ENCODE measurements at places on chromosomes 4 and X.

DNA sequence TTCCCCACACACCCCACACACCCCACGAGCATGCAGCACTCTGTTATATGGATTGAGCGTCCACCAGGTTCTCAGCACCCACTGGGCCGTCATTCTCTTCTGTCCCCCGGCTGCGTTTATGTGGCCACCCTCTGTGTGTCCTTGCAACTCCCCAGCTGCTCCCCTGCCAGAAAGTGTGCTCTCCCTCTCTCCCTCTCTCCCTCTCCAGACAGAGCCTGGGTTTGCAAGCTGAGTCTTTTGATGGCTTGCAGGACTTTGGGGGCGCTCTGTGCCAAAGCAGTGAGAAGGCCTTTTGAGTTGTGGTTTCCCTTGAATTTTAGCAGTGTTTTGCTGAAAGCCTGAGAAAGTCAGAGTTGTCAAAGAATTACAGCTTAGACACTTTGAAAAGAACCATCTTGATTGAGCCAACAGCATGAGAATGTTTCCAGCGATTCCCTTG is 173.5 kb downstream of the DCLK2 start:
- peak; percentile 55 for DNase-seq

GRCh38 chr4:41060352-41061334 is 153.7 kb downstream of the APBB2 start:
- DNase-seq, result no peak

DNA sequence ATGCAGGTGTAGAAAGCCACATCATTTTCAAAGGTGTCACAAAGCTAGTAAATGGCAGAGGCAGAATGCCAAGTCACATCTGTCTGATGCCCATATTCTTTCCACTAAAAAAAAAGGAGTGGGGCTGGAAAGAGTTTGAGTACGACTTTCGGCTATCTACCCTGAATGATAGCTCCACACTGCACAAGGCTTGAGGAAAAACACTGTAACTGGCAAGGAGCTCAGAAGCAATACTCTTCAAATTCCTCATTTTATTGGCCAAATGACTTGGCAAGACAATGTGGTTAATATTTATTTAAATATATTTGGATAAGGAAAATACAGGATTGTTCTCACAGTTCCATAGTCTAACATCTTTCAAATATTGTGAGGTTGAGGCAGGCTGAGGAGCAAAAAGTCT is 5.4 kb upstream of the ADH1C start:
- no peak for DNase-seq

GRCh38 chrX:82627568-82627967 is 880.5 kb upstream of the POU3F4 start:
- no peak for DNase-seq

DNA sequence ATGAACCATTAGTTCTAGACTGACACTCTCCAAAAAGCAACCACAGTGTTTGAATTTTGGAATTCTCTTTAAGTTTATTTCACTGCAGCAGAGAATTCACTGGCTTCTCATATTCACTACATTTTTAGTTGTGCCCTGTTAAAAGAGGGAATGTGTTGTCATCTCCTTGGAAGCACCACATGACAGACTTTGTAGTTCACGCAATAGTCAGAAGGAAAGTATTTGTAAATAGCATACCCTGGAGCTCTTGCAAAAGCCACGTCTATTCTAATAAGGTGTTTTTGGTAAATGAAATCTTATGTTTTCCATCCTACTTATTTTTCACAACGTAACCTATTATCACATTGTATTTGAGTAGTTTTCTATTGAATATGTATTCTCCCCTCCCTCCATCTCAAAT is 25.8 kb downstream of the DOCK11 start:
- DNase-seq, result no peak

DNA sequence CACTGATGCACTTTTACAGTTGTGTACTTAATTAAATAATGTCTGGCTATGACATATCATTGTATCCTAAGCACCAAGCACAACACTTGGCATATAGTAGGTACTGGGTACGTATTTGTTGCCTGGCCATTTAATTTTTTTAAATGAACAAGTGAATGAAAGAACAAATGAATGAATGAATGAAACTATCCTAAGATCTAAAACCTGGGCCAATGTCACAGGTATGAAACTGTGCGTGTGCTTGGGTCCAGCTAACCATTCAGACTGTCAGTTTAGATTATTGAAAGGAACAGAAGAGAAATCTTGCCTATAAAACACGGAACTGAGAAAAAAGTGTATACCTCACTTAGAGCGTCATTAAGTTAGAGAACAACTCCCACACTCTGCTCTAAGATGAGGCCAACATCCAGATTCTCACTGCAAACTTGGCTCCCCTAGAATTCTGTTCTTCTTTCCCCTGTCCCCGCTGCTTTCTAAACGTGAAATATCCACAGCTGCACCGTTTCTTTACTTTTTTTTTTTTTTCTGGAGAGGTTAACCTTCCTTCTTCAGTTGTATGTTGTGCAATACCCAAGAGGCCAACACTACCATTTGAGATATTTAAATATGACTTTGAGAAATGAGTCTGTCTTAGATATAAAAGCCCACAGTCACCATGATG is 17.3 kb upstream of the SEL1L3 start:
- no peak for DNase-seq

GRCh38 chr4:68576272-68577125 is at the start of gene UGT2B17:
TSS of gene UGT2B17 (minus strand) at chr4:68576322. CDS start at chr4:68568484, 7,838 bp downstream.
- DNase-seq, result no peak

DNA sequence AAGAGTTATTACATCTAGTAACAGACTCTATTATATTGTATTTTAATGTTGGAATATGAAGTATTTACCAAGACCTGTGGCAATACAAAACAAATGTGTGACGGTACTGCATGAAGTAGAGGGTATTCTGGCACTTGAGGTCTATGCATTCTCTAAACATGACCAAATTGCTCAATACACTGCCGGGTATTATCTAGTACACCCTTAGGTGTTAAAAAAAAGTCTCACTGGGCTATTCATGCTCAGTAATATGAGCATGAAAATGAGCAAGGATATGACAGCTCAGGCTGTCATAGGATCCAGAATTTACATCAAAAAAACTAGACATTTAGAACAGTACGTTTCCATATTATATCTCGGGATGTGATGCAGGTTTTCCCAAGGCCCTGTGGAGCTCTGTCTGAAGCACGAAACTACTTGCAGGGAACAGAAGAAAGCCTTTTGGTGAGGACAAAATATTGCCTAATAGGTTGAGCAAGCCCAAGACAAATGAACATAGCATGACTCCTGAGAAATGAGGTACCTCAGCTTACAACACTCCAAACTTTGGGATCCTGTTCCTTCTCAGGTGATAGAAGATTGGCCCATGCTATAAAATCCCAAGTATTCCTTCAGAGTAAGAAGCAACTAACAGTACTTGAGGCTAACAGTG is 74.1 kb upstream of the MAOA start:
- DNase-seq, result no peak

DNA sequence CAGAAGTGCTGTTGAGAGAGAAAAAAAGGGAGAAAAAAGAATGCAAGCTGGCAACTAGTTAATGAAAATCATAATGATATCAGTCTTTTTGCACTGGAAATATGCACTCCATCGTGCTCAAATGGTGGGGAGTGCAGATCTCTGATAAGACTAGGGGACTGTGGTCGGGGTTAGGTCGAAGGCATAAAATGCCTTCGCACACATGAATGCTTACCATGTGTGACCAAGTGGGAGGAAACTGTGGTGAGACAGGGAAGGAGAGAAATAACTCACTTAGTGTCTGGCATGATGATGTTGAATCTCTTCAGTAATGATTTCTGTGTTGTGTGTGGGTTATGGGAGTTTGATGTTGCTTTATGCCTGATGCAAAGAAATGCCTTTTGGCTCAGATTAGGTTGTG is 358.9 kb downstream of the FBXO8 start:
- peak; percentile 23 for DNase-seq

Measured in renal pelvis (tissue), 12 donors.